Cardiac muscle cell (in vitro differentiated cells and primary cell): ENCODE measurements at places on chromosomes 7 and 10. TPM values are rescaled to one million over a fixed set of nuclear protein-coding genes. Genes with fewer than 3 reads are reported as not detected.

HOXA7 gene
- total RNA-seq = not detected in 2 replicates

LGI1 gene
- not detected in 2 replicates for total RNA-seq

HTRA1 gene
- total RNA-seq = 139 and 154 TPM in 2 replicates

FAM237B gene
- total RNA-seq = not detected in 2 replicates

CNTNAP2 gene
- total RNA-seq = 2.1 and 4.8 TPM in 2 replicates

CDK14 gene
- 20.6 and 22.5 TPM in 2 replicates for total RNA-seq

DNA sequence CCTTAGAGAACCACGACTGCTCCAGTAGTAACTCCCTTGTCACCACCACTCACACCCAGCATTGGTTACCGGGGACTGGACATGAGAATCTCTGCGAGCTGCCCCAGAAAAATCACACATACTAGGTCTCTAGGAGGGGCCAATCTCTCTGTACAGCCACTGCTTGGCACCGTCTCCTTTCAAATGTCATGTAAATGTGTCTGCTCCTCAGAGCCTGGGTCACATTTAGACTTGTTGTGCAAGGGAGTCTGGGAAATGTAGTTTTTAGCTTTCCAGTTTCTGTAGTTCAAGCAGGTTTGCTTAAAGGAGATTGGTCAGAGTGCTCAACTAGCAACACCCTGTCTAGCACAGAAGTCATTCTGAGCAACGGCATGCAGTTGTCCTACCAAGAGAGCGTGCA is 60.0 kb downstream of the CHN2 start:
- no peaks in the 10 kb centered on the region for H3K4me1 ChIP-seq
- no peak overlapping the region for H3K27ac ChIP-seq
- H3K27me3 ChIP-seq = no peaks in the 10 kb centered on the region
- H3K36me3 ChIP-seq = no peaks in the 10 kb centered on the region

DNA sequence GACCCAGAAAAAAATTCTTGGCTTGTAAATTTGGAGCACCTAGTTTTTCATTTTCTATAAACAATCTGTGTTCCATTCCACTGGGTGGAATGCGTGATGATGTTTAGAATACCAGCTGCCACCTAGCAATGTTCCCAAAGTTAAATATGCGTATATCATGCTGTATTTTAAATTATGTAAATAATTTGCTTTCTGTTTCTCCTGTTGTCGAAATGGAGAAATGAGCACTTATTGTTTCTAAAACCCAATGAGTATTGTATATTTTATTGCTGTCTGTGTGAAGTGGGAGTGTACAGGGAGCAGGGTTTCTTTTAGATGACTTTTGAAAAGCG is 49.4 kb upstream of the CELF2 start:
- no peaks in the 10 kb centered on the region for H3K27me3 ChIP-seq
- DNase-seq = no peak
- no peaks in the 10 kb centered on the region for H3K36me3 ChIP-seq

GRCh38 chr10:46232666-46233065 is 54.1 kb upstream of the ANTXRL start:
- H3K27me3 ChIP-seq = no peaks in the 10 kb centered on the region
- H3K4me3 ChIP-seq = no peak overlapping the region
- no peak overlapping the region for H3K27ac ChIP-seq

GRCh38 chr10:72812415-72812752 is 81.2 kb upstream of the OIT3 start:
- no peaks in the 10 kb centered on the region for H3K27me3 ChIP-seq
- no peak overlapping the region for H3K27ac ChIP-seq
- no peak overlapping the region for H3K4me3 ChIP-seq
- DNase-seq = no peak

- H3K36me3 ChIP-seq = no peaks in the 10 kb centered on the region
- no peak for DNase-seq
- no peak overlapping the region for H3K27ac ChIP-seq
- no peak overlapping the region for H3K4me3 ChIP-seq
- H3K27me3 ChIP-seq = no peaks in the 10 kb centered on the region
- no peaks in the 10 kb centered on the region for H3K4me1 ChIP-seq
Measured at GRCh38 chr10:65325913-65326312, 1599.9 kb upstream of the LRRTM3 start.

GRCh38 chr10:20418286-20418685 is 478.8 kb downstream of the NEBL start:
- no peak for DNase-seq
- no peaks in the 10 kb centered on the region for H3K36me3 ChIP-seq
- no peak overlapping the region for H3K4me3 ChIP-seq
- peaks cover 10% of the 10 kb centered on the region for H3K4me1 ChIP-seq
- H3K27me3 ChIP-seq = no peaks in the 10 kb centered on the region

GRCh38 chr7:82164813-82165212 is 278.8 kb downstream of the CACNA2D1 start:
- no peaks in the 10 kb centered on the region for H3K36me3 ChIP-seq
- no peak overlapping the region for H3K4me3 ChIP-seq
- H3K4me1 ChIP-seq = no peaks in the 10 kb centered on the region

- H3K4me1 ChIP-seq = no peaks in the 10 kb centered on the region
- H3K27me3 ChIP-seq = no peaks in the 10 kb centered on the region
- H3K4me3 ChIP-seq = no peak overlapping the region
- no peaks in the 10 kb centered on the region for H3K36me3 ChIP-seq
- no peak overlapping the region for H3K27ac ChIP-seq
Measured at GRCh38 chr7:149295481-149295850, 33.5 kb downstream of the ZNF783 start.

DNA sequence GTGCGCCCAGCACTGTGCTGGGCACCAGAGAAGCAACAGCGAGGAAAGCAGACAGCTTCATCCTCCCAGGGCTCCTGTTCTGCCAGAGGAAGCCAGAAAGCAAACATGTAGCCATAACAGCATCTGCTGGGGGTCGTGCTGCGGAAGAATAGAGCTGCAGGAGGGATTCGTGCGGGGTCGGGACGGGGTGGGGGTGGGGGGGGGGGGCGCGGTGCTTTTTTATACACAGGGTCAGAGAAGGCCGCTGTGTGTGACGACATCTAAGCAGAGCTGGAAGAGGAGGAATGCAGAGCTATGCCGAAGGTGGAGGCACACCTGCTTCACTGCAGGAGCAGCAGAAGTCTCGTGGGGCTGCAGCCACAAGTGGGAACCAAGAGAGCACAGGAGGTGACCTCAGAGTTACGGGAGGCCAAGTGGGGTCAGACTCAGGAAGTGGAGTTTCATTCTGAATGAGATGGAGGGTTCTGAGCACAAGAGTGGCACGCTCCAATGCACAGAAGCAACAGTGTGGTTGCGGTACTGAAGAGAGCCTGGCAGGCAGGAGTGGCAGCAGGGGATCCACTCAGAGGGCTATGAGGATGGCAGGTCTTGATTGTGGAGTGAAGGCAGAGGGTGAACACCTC is 11.1 kb downstream of the PKD1L1 start:
- H3K4me3 ChIP-seq = no peak overlapping the region
- H3K4me1 ChIP-seq = peaks cover 11% of the 10 kb centered on the region
- no peak overlapping the region for H3K27ac ChIP-seq
- H3K36me3 ChIP-seq = no peaks in the 10 kb centered on the region
- H3K27me3 ChIP-seq = no peaks in the 10 kb centered on the region

GRCh38 chr10:119103903-119104653 is at the start of gene DENND10:
Gene DENND10, plus strand, starts transcription at chr10:119104113. Its CDS starts 30 bp downstream, at chr10:119104143.
- H3K27me3 ChIP-seq = no peaks in the 10 kb centered on the region
- no peaks in the 10 kb centered on the region for H3K4me1 ChIP-seq
- peak within 1 kb of the TSS; percentile 87 for H3K4me3 ChIP-seq
- no peak within 1 kb of the TSS for H3K27ac ChIP-seq
- DNase-seq = peak; percentile 91

DNA sequence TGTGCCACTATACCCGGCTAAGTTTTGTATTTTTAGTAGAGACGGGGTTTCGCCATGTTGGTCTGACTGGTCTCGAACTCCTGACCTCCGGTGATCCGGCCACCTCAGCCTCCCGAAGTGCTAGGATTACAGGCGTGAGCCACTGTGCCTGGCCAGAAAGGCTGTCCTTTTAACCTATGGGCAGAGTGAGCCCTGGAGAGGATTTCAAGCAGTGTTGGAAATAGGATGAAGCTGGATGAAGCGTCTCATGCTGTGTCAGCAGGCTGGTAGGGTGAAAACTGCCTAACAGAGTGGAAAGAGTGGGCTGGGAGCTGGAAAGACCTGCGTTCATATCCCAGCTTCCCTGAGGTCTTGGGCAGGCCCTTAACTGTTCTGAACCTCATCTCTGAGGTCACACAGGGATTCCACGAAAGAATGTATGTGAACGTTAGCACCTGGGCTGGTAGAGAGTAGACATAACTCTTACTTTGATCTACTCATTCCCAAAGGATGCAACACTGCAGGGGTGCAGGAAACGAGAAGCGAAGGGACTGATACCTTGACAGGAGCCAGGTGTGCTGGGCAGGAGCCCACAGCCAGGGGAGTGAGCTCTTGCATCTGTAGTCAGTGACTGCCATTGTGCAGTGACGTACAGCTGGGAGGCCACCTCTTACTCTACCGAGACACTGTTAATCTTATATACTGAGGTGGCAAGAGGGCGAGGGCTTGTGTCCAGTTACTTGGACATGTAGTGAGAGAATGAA is 34.1 kb downstream of the WBP1L start:
- DNase-seq = no peak
- peak overlapping the region; percentile 93 for H3K27ac ChIP-seq

- H3K4me1 ChIP-seq = peaks cover 12% of the 10 kb centered on the region
- H3K4me3 ChIP-seq = no peak overlapping the region
- H3K27me3 ChIP-seq = no peaks in the 10 kb centered on the region
- H3K27ac ChIP-seq = no peak overlapping the region
- no peak for DNase-seq
Measured at GRCh38 chr7:44046321-44047061, 2.0 kb downstream of the DBNL start.

- H3K4me3 ChIP-seq = no peak within 1 kb of the TSS
- peak within 1 kb of the TSS; percentile 29 for H3K27ac ChIP-seq
- no peaks in the 10 kb centered on the region for H3K36me3 ChIP-seq
- H3K4me1 ChIP-seq = peaks cover 8% of the 10 kb centered on the region
- peak; percentile 13 for DNase-seq
Measured at GRCh38 chr10:96271016-96271815, at the start of gene BLNK. Gene BLNK, minus strand, starts transcription at chr10:96271569. Its CDS starts 171 bp downstream, at chr10:96271398.

DNA sequence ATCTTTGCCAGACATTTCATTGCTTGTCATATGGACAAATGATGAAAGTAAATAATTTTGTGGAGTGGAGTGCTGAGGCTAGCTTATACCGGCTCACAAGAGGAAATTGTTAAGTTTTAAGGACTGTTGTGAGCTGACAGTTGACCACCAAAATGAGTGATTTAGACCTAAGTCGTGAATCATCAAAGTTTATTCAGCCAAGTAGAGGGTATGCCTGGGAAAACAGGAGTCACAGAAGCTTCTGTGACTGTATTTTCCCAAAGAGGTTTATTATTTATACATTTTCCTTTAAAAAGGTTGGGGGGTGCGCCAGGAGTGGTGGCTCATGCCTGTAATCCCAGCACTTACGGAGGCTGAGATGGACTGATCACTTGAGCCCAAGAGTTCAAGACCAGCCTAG is 21.8 kb downstream of the MRPS24 start:
- no peaks in the 10 kb centered on the region for H3K4me1 ChIP-seq
- H3K36me3 ChIP-seq = no peaks in the 10 kb centered on the region
